ENCODE measurements at places on chromosomes 11 and 22.
A peak's percentile ranks its signal among the peaks of the same experiment; 100 is the strongest.

GRCh38 chr11:119251114-119251513 lies 45.0 kb downstream of the CBL start:
- DNase-seq = no peak

DNA sequence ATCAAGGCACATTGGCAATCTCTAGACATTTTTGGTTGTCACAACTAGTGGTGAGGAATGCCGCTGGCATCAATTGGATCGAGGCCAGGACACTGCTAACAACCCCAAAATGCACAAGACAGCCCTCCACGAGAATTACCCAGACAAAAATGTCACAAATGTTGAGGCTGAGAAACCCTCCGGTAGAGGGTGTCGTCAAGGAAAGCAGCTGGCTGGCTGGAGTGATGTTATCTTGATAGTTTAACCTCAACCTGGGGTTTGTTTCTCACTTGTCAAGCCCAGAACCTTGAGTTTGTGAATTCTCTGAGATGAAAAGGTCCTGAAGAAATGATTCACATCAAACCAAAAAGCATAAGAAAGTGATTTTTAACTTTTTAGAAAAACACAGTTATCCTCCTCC lies 21.1 kb upstream of the TMPRSS13 start:
- DNase-seq = no peak

DNA sequence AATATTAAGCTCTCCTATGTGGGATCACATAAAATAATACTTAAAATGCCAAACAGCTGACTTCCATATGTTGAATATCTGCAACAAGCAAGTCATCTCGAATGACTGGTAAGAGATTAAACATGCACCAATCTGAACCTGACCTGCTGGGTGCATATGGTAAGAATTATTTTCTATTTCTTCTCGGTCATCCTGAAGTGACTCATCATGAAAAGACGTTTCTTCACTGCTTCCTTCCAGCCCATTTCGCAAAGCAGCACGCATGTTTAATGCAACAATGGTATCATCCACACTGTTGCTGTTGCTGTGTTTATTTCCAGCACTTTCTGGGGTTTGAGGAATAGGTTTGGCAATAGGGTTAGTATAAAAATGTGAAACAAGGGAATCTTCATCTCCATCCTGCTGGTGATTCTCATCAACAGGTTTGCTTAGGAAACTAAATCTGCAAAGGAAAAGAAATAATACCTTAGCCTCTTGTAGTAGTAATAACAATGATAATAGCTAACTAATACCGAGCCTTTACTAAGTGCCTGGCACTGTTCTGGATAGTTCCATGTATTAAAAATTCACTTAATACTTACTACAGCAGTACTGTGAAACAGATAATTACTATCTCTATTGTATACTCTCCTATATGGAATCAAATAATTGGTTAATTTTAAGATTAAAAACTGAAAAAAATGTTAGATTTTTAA lies 52.0 kb upstream of the CHRNA10 start:
- DNase-seq = no peak

DNA sequence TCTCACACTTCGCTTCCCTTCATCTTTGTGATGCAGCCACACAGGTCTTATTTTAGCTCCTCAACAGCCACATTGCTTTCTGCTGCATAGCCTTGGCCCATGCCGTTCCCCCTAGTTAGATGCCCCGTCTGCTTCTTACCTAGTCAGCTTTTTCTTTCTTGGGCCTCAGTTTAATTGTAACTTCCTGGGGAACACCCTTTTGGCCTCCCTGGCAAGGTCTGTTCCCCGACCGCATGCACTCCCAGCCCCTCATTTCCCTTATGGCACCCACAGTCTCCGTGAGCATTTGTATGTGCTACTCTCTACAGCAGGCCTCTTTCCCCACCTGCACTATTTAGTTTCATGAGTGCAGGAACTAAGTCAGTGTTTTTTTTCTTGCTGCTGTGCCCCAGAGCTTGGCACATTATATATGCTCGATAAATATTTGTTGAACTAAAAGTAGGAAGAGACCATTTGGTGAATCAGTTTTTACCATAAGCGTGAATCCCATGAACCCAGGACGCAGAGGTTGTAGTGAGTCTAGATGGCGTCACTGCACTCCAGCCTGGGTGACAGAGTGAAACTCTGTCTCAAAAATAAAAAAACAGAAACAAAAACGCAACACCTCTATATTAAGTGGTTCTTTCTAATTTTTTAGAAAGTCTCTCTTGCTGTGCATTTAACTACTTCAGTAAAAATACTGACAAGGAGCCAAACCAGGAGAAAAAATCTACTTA lies 38.5 kb downstream of the TNRC6B start:
- DNase-seq = no peak

GRCh38 chr11:10309163-10310093 lies 4.6 kb downstream of the ADM start:
- peak; percentile 70 for DNase-seq

GRCh38 chr11:78332174-78332866 lies 85.3 kb downstream of the GAB2 start:
- DNase-seq = no peak

- DNase-seq = peak; percentile 13
These were observed 52.2 kb upstream of the CEP126 start for GRCh38 chr11:101862391-101863233.

GRCh38 chr11:9861860-9862725 lies 198.2 kb downstream of the SWAP70 start:
- DNase-seq = peak; percentile 75

DNA sequence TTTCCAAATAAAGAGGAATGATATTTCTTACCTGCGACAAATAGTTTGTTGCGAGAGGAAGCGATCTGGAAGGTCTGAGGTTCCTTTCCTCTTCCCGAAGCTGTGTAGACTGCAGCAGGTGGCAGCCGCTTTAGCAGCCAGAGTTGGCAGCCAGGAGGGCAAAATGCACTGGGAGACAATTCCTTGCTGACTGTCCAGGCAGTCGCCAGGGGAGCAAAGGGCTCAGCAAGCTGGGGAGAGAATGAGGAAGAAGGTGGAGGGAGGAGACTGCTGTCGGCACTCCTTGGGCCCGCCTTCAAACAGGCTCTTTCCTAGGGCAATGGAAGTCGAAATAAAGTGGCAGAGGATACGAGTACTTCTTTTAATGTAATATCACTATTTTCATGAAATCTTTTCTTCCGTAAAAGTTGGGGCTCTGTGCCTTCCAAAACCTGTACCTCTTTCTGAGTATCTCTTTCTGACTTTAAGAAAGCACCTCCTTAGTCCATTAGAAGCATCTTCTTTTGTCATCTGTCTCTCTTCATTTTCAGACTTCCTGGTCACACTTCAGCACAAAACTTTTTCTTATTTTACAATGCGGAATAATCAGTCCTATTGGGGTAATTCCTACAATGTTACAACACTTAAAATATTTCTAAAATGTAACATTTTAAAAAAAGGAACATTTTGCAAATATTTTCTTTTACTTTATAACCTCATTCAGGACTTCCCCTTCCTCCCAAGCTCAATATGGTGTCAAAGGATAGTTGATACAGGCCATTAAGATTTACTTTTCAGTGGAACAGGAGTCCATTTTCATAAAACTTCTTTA lies at the start of gene IL18:
IL18 (minus strand) TSS at position 220 of the 811 bp plus-strand sequence. CDS start 9,041 bp downstream, outside the sequence.
- peak; percentile 62 for DNase-seq

DNA sequence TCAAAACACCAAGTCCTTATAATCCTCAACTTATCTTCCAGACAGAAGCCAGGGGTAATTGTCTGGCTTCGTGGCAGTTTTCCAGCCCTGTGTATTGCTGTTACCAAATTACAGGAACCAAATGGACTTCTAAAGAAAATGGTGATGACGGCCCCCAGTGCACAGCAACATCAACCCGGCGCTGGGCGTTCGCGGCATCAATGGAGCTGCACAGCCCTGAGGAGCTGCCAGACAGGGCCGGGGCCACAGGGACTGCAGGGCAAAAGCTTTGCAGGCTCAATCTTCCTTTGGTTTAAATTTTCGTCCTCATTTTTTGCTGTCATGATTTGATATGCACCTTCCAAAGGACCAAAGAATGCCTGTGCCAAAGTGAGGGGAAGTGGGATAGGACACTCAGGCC lies 292.5 kb downstream of the BRD1 start:
- DNase-seq = no peak

GRCh38 chr22:39710380-39711150 lies 140.0 kb downstream of the CACNA1I start:
- DNase-seq = no peak

GRCh38 chr11:12539572-12539971 lies 134.6 kb upstream of the TEAD1 start:
- no peak for DNase-seq

GRCh38 chr22:45768490-45768889 lies 96.9 kb downstream of the ATXN10 start:
- DNase-seq = peak; percentile 21

- peak; percentile 69 for DNase-seq
These were observed at the start of gene CRYAB for GRCh38 chr11:111911563-111912401. TSS of gene CRYAB (minus strand) at chr11:111911770. CDS start at chr11:111911724, 46 bp downstream.

DNA sequence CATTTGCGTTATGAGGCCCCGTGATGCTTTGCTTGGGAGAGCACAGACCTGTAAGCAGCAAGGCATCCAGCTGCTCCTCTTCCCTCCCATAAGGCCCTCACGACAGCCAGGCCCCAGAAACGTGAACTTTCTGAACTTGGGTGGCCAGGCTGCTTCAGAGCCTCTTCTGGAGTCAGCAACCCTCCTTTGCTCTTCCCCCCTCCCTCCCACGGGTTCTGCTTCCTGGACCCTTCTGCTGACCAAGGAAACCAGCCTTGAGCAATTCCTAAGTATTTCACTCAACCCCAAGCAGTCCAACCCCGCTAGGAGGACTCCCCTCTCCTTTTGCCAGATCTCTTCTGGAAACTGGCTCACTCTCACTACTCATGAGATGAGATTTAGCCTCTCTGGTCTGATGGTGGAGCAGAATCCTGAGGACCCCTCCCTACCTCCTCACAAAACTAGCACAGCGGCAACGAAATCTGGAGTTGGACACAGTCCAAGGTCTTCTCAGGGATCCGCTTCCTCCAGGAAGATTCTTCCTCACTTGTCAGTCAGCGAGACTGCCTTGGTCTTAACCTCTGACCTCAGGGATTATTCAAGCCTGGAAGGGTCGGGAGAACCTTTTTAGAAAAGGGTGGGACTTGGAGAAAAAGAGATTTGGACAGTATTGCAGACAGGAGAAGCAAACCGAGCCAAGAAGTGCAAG lies 86.2 kb downstream of the UBASH3B start:
- DNase-seq = no peak

DNA sequence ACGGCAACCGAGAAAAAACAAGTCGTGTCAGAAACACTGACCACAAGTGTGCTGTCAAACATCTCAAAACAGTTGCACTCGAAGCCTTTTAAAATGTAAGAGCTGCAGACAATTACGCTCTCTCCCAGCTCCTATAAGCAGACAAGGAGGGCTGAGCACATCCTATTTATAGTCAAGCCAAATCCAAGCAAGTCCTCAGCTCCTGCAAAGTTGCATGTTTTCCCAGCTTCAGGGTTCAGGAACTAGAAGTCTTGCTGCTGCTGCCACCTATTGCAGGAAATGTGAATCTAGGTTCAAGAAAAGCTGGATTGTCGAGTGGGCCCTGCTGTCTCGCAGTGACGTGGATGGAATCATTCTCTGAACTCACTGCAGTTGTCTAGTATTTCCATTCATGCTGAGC lies 15.5 kb downstream of the EFCAB6 start:
- peak; percentile 19 for DNase-seq

GRCh38 chr11:67116758-67117105 lies 2.3 kb upstream of the KDM2A start:
- DNase-seq = no peak

- DNase-seq = no peak
These were observed 323.9 kb downstream of the CADM1 start for GRCh38 chr11:115180272-115180671.

- no peak for DNase-seq
These were observed 3.1 kb upstream of the POLD4 start for GRCh38 chr11:67356387-67356863.

DNA sequence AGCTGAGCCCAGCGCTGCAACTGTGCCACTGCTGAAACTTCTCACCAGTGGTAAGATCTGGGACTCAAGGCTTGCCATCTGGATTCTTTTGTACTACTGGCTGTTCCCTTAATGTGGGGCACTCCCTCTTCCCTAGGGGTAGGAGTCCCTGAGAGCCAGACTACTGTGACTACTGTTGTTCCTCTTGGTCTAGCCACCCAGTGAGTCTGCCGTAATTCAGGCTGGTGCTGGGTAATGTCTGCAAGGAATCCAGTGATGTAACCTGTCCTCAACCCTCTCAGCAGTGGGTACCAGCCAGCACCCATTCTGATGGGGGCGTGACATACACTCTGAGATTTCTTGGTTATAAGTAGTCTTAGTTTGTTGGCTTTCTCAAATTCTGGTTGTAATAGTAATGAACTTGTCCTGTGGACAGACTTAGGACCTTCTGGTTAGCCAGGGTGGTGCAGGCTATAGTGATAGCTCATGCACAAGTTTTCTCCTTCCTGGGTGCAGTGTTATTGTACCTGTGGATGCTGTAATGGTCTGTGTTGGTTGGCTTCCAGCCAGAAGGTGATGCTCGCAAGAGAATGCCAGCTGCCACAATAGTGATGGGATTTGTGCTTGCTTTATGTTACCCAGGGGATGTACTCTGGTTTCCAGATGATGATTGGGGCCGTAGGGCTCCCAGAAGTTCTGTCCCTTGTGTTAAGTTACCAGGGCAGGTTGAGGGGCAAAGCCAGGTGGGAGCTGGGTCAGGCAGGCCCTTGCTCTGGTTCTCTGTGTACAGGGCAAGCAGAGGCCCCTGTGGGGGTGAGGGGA lies 65.5 kb downstream of the ARHGAP42 start:
- no peak for DNase-seq
